GOT3 (cell line): ENCODE measurements at places on chromosomes 6 and 20.
A peak's percentile ranks its signal among the peaks of the same experiment; 100 is the strongest.

- DNase-seq = no peak
These were observed 43.4 kb downstream of the SLC22A3 start for GRCh38 chr6:160391419-160392116.

DNA sequence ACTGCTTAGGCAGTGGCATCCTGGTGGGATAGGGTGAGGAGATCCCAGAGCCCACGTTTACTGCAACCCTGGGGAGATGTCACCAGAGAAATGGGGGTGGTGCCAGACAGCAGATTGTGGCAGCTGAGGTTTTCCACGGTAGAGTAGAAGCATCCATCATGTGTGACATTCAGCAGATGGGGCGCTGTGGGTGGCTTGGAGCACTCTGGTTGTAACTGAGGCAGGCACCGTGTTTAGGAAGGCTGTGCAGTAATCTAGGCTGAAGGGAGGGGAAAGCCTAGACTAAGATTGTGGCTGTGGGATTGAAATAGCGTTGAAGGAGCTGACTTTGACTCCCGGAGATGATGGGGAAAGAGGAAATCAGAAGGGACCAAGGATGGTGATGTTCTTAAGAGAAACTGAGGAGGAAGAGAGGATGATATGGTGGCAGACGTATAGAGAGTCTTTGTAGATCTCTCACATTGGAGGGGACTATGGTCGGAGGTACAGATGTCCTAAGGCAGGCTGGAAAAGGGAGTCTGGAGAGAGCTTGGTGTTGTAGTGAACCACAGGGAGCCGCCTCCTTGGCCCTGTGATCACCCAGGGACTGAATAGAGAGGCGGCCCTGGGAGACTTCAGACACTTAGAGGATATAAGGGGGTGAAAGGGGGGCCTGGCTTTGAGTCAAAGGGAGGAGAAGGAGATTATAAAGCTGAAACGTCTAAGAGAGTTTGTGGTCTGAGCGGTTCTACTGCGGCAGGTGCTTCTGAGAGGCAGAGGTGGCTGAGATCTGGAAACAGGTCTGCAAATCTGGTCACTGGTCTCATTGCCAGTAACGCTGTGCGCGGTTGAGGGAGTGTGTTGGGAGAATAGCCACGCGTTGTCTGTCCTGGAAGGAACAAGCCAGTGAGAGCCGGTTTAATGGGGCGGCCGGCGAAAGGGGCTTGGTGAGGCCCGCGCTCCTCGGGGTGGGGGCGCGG is 792 bp upstream of the MICA start:
- DNase-seq = no peak

DNA sequence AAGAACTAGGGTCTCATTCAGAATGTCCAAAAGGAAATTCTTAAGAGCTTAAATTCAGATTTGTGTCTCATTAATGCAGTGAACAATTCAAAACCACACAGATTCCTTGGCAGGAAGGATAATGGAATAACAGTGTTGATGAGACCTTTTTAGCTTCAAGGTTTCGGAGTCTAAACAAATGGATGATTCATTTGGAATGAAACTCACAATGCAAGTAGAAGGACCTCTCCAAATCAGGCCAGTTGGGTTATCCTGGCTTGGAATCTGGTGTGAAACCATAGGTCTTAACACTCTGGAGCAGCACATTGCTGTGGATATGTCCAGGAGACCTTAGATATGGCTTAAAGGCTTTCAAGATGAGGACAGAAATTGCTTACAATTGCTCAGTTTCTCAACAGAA is 44.9 kb downstream of the KCTD20 start:
- DNase-seq = no peak

DNA sequence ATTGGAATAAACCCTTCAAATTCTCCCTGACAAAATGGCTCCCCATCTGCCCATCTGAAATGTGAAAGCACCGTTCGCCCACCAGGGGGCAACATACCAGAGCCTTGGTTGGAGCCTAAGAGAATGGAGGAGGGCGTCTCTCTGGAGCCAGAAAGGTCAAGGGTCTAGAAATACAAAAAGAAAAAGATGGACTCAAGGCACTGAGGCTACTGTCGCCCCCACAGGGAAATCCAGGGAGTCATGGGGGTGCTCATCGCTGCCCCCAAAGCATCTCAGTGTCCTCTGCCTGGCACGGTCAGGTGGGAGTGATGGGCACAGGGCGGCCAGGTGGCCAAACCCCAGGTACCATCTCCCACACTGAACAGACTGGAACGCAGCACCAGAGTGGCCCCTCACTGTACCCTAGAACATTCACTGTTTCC is 136.3 kb downstream of the ZMYND8 start:
- no peak for DNase-seq

DNA sequence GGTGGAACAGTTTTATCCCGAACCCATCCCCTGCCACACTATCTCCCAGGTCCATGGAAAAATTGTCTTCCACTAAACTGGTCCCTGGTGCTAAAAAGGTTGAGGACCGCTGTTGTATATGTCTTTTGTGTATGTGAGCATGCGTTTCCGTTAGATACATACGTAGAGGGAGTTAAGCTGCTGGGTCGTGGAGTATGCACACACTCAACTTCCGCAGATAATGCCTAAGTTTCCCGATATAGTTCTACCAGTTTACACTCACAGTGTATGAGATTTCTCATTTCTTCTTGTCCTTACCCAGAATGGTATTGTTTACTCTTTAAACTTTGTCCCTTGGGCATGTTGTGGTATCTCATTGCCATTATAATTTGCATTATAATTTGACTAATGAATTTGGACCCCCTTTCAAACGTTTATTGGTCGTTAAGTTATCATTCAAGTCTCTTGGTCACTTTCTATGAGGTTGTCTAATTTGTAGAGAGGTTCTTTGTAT is 50.5 kb upstream of the SCAF8 start:
- no peak for DNase-seq

DNA sequence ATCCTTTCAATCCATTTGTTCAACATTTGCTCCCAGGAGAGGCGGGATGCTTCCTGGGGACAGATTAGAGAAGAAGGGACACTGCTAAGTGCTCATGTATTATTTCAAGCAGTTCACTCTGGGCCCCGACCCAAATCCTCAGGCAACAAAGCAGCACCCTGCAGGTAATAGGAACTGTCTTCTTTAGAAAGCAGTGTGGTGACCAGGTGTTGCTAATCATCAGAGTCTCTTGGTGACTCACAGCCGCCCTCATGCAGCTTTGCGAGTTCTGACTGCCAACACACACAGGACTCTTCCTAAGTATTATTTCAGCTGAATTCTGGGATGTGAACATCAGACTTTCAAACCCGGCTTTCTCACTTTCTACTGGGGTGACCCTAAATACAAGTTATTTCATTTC is 356.4 kb downstream of the PRKN start:
- no peak for DNase-seq

DNA sequence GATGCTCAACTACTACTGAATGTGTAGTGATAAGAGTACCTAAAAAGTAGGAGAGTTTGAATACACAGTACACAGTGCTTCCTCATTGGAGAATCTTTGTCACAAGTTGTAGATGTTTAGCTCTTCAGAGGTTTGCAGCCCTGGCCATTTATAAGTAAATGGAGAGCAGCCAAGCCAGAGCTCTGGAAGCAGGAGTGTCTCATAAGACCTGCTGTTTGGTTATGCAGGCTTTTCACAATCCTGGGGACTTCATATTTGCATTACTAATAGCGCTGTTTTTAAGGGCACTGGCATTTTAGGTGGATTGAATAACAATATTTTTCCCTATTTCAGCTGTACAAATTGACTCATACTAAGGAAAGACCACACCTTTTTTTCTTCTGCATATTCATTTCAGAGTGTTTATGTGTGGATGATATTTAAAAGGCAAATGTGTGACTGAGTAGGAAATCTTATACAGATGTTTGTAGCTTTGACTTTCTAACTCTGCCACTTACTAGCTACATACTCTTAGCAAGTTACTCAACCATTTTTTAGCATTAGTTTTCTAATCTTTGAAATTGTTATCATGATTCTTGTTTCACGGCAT is 730.5 kb upstream of the MAP3K7 start:
- no peak for DNase-seq

GRCh38 chr6:167238146-167238693 is 52.9 kb upstream of the UNC93A start:
- DNase-seq = no peak

DNA sequence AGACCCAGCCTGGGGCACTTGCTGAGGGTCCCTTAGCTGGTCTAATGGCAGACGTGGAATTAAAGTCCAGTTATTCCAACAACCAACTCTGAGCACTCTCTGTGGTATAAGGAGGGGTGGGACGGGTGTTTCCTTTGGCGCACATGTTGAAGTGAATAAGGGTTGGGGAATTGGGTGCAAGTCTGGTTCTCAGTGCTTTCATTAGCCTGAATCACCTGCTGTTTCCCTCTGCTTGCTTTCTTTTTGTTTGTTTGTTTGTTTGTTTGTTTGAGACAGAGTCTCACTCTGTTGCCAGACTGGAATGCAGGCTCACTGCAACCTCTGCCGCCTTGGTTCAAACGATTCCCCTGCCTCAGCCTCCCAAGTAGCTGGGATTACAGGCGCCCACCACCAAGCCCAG is 110.1 kb downstream of the TNFAIP3 start:
- DNase-seq = no peak

- no peak for DNase-seq
These were observed 20.1 kb upstream of the EMILIN3 start for GRCh38 chr20:41386502-41387427.

- DNase-seq = no peak
These were observed 16.9 kb downstream of the NDRG3 start for GRCh38 chr20:36728986-36729385.

GRCh38 chr6:161850562-161850961 is 576.7 kb upstream of the AGPAT4 start:
- no peak for DNase-seq

- DNase-seq = no peak
These were observed 189.9 kb downstream of the CENPW start for GRCh38 chr6:126529637-126530362.

DNA sequence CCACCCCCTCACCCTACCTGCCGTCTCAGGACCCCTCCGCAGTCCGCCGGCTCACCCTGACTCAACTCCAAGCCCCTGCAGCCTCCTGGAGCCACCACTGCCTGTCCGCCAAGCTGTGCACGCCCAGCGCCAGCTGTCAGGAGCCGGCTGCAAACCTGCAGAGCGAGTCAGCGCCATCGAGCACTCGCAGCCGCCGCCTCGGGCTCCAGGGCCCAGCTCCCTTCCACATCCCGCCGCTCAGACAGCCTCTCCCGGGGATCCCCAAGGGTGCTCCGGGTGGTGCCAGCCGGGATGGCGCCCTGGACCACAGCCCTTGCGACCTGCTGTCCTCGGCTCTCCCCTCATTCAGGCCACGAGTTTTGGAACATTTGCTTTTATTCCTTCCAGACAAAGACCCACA is 4.3 kb downstream of the TNNC2 start:
- no peak for DNase-seq

DNA sequence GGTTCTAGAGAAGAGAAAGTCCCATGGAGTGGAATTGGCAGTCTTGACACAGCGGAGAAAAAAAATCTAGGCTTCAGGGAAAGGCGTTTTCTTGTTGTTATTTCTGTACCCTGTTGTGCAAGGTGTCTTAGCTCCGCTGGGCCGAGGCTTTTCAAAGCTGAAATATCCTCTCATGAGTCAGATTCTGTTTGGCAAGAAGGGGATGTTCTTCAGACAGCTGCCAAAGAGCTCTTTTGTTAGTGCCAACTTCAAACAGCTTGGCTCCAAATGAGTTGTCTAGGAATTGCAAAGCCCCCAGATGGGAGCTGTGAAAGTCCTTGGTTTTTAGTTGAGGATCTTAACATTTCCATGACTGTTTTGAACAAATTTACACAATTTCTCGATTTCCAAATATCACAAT is 45.6 kb downstream of the LRRN4 start:
- peak; percentile 38 for DNase-seq

DNA sequence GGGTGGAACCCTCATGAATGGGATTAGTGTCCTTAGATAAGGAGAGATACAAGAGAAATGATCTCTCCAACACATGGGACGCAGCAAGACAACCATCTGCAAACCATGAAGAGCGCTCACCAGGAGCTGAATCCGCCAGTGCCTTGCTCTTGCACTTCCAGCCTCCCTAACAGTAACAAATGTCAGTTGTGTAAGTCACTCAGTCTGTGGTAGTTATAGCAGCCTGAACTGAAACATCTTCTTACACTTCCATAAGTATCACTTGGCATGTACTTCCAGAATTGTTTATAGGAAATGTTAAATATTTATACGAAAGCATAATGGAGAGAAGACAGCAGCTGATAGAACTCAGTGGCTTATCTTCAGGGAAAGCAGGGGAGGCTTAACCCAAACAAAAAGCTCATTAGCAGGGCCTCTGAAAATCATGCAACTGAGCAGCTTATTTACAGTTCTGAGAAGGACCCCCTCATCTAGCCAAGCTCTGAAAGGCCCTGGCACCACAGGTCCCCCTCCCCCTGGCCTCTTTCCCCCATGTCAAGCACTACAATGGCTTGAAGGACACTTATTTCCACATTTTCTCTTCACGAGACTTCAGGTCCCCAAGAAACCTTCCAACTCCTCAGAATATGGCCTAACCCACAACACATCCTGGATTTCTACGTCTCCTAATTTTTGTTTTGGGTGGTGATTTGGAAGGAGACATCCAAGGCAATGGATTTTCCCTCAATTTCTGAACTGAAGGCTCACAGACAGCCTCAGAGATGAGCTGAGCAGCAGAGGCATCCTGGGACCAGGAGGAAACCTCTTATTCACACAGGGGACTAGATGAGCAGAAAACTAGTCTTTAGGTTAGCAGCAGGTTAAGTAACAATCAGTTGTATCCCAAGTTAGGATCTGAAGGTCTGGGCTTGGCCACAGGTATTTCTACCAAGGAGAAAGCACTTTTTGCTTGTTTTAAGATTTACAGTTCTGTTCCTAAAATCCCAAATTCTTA is 49.1 kb downstream of the GCLC start:
- DNase-seq = no peak

DNA sequence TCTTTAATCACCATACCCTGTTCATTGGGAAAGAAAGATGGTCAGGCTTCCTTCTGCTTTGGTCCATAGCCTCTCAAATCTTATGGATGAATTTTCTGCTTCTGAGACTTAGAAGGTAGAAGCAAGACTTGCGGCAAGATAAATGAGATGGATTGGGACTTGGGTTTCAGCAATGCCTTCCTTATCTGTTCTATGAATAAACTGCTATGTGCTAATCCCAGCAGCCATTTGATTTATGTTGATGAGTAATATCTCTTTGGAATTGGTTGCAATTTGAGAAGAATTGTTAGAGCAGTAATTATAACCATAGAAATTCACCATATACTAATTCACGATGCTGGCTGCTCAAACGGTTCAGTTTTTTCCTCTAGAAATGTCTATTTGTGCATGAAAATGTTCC is 48.3 kb downstream of the TXLNB start:
- DNase-seq = no peak

- no peak for DNase-seq
These were observed 69.7 kb downstream of the EFHC1 start for GRCh38 chr6:52489881-52490280.

DNA sequence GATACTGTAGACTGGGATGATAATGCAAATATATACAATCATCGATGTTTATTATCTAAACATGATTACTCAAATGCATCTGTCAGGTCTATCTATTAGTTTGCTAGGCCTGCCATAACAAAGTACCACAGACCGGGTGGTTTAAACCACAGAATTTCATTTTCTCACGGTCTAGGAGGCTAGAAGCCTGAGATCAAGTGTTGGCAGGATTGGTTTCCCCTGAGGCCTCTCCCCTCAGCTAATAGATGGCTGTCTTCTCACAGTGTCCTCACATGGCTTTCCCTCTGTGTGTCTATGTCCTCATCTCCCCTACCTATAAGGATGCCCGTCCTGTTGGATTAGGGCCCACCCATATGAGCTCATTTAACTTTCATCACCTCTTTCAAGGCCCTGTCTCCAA is 512.6 kb upstream of the SLC35B3 start:
- DNase-seq = no peak
